NB4 (cell line): ENCODE measurements at places on chromosomes 12 and 14.

- peak; percentile 15 for DNase-seq
Observed at GRCh38 chr12:108403952-108404351, 64.8 kb upstream of the CMKLR1 start.

DNA sequence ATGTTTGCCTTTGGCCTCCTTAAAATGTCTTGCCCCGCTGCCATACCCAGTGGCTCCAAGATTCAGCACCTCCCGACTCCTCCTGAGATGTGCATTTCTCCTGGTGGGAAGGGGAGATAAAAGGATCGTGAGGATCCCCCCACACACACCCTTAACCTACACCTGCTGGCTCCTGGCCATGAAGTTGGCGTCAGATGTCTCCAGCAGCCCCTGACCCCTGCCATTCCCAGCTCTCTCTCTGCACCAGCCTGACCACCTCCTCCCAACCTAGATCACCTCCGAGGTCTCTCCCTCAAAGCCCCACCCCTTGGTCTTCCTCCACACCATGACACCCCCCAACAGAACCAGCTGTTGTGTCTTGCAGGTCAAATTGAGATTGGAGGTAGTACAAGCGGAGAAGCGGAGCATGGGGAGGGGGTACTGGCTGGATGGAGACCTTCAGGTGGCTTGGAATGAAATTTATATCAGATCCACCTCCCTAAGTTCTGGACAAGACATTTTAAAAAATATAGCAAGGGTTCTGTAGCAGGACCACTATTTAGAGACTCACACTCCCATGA lies 151.1 kb upstream of the FKBP4 start:
- DNase-seq: no peak

DNA sequence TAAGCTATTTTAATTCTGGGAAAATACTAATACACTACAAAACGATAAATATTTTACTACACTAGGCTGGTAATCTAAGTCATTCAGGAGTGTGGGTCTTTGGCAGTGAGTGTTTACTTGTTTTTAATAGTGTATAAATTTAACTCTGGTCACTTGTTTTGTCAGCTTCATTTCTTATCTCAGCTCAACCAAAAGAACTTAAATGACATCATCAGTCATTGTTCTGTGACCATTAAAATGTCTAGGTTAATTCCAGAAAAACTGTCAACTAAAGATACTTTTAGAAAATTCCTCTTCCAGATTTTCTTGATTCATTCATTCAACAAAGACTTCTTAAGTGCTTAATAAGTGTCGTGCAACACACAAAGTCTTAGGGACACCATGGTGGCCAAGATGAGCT lies 102.8 kb downstream of the FOXN3 start:
- no peak for DNase-seq

DNA sequence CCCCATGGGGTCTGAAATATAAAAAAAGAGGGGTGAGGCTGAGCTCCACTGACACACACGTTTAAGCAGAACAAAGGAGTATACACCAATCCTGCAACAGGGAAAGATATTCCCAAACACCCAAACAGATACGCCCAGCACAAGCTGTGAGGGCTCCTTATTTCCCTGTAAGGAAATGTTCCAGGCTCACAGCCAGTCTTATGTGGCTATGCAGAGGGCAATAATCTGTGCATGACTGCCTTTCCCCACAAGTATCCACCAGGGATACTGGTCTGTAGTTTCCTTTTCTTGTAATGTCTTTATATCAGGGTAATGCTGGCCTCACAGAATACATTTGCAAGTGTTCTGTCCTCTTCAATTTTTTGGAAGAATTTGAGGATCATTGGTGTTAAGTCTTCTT lies 141.7 kb upstream of the DAAM1 start:
- no peak for DNase-seq

DNA sequence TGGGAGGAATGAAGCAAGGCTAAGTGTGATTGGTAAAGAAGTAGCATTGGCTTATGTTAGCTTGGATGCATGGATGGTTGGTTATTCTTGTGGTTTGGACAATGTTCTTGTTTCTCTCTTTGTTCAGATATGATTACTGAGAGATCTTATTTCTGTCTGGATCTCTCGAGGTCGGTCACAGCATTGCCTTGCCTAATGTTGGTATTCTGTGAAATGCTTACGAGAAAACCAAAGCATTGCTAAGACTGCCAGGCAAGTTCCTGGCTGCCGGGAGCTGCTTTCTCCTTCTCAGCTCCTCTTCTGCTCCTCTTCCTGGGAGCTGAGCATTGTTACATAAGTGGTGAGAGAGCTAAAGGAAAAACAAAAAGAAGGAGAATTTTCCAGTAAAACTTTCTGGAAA lies 7.4 kb upstream of the RND1 start:
- no peak for DNase-seq

- DNase-seq: no peak
Observed at GRCh38 chr12:112947761-112948160, 9.5 kb downstream of the OAS3 start.

- DNase-seq: no peak
Observed at GRCh38 chr12:62865937-62866336, 69.0 kb downstream of the PPM1H start.

GRCh38 chr14:48983351-48983888 lies 602.8 kb downstream of the RPS29 start:
- DNase-seq: no peak

- peak; percentile 69 for DNase-seq
Observed at GRCh38 chr12:662566-663292, 516 bp downstream of the NINJ2 start.

GRCh38 chr14:102749393-102750305 lies 27.6 kb upstream of the TRAF3 start:
- no peak for DNase-seq

- no peak for DNase-seq
Observed at GRCh38 chr12:55696141-55696540, 11.6 kb downstream of the ITGA7 start.

- no peak for DNase-seq
Observed at GRCh38 chr14:94383777-94384176, 4.6 kb downstream of the SERPINA1 start.

DNA sequence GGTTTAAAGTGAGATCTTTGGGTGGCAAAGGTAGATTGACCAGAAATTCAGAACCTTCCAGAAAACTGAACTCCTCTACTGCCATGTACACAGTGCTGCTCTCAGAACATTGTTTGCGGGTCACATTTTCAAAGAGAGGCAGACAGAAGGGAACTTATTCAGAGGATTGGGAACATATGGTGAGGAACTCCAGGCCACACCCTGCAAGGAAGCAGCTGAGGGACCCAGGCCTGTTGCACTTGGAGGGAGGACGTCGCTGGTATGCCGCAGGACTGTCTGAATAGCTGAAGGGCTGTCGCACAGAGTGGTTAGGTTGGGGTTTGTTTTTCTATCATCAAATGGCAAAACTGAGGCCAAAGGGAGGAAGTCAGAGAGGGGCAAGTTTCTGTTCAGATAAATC lies 441.1 kb downstream of the DPF3 start:
- DNase-seq: no peak

DNA sequence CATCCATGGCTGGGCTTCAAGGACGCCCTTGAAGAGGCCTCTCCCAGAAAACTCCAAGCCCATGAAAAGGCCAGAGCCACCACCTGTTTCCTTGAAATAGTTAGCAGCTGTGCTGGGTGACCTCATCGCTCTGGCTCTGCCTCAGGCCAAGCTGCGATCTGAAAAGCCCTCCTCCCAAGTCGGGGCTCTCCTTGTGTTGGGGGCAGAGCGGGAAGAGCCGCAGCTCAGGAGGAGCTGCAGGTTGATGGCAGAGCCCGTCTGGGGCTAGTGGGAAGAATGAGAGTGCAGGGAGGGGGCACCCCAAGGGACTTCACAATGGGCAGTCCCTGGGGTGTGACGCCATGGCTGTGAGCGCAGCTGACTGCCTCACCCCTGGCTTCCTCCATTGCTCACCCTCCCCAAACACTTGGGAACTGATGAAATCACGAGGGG lies 50.0 kb upstream of the STON2 start:
- DNase-seq: peak; percentile 16

DNA sequence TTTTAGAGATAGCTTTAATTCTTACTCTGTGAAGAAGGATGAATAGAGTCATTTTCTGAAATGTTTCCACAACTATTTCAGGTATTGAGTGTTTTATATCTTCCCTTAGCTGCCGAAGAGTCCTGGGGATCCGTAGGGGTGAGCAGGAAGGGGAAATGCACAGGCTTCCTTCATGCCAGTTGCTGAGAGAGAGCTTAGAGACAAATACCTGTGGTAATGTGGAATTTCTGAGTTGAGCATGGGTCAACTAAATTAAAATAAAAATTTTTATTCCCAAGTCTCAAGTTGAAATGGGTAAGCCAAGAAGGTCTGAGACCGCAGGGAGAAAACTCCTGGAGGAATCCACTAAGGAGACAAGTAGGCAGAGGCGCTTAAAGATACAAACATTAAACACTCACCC lies 185.7 kb downstream of the DAD1 start:
- no peak for DNase-seq

DNA sequence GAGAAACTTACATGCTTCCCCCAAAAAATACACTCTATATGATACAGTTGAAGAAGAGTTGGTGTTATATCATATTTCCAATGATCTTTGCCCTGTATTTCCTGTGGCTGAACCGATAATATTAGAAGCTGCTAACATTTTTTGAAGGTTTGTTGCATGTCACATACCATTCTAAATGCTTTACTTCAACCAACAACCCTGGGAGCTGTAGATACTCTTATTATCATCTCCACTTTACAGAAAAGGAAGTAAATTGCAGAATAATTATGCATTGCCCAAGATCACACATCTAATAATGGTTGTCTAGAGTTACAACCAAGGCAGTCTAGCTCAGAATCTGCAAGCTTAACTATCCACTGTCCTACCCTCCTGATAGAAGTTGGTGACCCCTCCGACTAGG lies 182.8 kb downstream of the NUAK1 start:
- DNase-seq: no peak

DNA sequence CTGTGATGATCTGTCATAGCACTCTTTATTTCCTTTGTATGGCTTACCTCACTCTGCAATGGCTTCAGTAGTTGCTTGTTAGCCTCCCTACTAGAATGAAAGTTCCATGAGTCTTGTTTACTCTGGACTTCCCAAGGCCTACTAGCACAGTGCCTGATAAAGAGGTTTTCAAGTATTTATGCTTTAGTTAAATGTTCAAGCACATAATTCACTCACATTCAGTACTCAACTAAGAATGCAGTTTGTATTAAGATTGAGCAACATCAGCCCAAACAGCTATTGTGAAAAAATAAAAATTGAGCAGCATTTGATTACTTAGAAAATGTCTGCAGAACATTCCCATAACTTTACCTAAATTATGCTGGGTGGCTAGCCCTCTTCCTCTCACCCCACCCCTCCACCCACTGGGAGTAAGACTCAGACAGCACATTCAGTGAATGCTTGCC lies 158.9 kb upstream of the AMIGO2 start:
- DNase-seq: no peak

DNA sequence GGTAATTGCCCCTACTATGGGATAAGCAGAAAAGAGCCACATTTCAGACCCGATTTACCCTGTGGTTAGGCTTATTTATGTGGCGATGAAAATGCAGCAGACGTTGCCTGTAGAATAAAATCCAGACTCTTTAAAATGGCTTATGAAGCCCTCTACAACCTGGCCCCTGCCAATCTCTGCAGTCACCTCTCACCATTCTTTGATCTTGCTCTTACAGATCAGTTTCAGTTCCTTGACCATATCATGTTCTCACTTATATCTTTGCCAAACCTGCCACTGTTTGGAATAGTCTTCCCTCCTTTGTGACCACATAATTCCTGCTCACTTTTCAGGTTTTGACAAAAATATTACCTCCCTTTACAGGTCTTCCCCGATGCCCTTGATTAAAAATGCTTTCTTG lies 264.3 kb upstream of the GARIN6 start:
- no peak for DNase-seq

GRCh38 chr12:1161197-1161596 lies 170.2 kb downstream of the ERC1 start:
- peak; percentile 22 for DNase-seq

- no peak for DNase-seq
Observed at GRCh38 chr14:101351769-101352168, 209.5 kb upstream of the DIO3 start.

GRCh38 chr12:10283027-10283426 lies 24.6 kb upstream of the KLRD1 start:
- DNase-seq: no peak

DNA sequence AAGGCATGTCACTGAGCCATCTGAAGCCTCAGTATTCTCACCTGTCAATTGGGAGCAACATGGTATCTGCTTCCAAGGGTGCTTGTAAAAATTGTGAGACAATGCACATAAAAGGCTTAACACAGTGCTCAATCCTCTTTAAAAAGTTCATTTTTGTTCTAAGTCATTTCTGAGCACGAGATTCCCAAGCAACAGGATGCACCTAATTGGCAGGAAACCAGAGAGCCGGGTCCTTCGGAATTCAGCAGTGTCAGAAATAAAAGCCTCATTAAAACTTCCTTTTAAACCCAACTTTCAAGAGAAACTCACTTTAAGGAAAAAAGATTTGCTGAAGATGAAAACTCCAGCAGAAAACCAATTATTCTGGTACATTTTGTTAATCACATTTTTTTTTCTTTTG lies 112.4 kb upstream of the NOS1 start:
- DNase-seq: no peak

- peak; percentile 89 for DNase-seq
Observed at GRCh38 chr12:117134059-117134458, 34.8 kb upstream of the TESC start.

DNA sequence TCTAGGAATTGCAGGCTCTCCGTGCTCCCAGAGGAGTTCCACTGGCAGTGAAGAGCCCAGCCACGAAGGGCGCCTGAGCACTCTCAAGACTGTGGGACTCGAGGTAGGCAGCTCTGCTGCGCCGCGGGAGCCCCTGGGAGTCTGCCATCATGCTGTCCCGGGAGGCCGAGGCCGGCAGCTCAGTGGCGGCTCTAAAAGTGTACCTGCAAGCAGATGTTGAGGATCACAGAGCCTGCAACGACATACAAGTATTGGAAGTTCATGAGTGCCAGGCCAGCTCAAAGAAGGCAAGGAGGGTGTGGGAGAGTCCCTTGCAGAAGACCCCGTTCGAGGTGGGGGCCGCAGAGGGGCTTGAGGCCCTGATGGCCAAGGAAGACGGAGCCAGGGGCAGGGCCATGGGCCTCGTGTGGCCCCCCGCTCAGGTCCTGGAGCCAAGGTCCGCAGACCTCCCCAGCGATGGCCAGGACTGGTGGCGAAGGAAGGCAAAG lies 62.7 kb downstream of the MUCL1 start:
- DNase-seq: no peak

DNA sequence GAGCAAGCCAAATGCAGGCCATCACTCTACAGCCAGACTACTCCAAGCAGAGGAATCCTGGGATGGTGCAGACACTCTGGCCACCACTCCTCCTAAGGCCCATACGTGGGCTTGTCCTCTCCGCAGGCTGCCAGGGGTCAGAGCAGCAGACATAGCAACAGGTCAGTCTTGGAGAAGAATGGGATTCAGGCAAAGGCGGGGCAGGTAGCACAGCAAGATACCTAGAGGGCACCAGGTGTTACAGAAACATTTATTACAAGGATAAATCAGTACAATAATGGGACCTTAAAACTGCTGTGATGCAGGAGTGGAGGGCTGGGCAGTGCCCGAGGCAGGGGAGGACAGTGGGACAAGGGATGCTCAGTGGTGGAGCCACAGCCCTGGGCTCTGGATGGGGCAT lies 20.3 kb downstream of the SYNDIG1L start:
- no peak for DNase-seq

- peak; percentile 68 for DNase-seq
Observed at GRCh38 chr12:129049917-129050316, 196.6 kb downstream of the GLT1D1 start.

- no peak for DNase-seq
Observed at GRCh38 chr12:84384384-84384783, 528.2 kb downstream of the SLC6A15 start.
